ENCODE measurements at places on chromosomes 1 and 21.

DNA sequence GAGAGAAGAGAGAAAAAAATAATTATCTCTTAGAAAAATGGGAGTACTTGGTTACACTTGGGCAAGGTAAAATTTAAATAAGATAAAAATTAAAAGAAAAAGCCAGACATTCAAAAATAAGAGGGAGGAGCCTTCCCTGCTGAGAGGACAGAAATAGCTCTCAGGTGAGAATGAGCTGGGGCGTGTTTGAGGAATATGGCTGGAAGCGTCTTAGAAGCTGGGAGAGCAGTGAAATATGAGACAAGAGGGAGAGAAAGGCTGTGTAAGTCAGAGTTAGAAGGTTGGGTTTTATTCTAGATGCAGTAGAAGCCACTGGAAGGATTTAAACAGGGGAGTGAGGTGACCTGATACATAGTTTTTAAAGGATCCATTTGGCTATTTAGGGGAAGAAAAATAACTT is 154.2 kb upstream of the L1TD1 start:
- DNase-seq = no peak

DNA sequence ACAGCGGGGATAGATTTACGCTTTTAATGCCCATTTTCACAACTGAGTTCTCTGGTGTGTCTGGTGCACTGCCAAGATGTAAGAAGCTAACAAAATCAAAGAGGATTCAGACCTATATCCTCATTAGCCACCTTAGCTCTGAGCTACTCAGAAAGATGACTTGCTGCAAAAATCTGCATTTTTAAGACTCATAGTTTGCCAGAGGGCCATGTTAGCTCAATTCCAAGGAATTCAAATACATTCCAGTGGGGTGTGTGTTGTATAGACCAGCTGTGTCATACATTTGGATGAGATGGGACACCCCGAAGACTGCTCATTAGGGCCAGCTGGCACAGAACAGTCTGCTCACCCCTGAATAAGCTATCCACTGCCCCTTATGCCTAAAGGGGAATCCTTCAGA is 8.9 kb downstream of the DENND2D start:
- DNase-seq = no peak

DNA sequence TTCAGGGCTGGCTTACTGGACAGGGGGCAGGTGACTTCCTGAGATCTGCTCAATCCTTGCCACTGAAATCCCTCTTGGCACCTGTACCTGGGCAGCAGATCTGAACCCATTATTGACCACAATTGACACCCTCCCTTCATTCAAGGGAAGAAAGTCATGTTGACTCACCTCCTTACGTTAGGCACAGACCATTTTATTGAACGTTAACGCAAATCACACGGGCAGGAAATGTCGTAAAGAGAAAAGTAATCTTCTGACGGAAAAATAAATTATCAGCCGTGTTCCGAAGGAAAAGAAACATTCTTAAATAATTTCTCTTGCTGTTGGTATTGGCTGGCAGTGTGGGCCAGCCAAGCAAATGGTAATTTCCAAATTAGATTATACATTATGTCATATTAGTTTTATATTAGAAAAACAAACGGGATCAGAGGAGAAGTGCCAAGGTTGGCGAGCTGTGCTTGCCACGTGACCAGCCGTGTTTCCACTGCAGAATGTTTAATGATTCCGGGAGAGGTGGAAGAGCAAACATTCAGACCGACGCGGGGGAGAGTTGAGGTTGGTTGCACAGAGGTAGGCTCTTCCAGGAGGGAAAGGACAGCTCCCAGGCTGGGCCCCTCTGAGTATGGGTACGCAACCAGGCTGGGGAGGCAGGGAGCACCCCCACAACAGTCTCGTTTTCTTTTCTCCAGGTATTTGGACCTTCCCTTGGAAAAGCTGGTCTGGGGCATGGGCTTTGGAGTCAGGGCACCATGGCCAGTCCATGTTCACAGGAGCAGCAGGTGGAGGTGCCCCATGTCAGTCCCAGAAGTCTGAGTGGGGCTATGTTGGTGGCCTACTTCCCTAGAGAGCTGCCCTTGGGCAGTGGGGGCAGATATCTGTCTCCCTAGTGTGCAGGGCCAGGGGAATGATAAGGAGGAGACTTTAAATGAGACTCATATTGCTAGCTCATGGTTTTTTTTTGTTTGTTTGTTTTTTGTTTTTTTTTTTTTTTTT is 121.1 kb downstream of the FOXD2 start:
- DNase-seq = no peak

DNA sequence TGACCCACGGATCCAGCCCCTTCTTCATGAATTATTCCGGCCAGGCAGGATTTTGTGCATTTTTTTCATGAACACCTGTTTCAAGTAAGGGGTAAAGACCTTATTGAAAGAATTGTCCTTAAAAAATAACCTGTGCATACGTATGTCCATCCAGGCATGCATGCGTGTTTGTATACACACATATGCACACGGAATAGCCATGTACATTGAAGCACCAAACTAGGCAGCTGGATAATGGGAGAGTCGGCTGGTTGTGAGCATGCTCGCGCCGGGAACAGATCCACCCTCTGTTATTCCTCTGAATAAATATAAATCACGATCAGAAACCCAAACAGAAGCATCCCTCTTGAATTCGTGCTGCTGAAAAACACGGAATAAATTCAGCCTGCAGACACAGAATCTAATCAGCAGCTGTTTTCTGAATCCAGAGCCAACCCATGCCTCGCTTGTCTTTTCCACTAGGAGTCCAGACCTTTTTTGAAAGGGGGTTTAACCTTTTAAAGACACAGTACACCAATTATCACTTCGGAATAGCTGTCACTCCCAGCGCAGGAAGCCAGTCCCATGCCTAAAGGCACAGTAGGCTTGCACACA is at the start of gene HIVEP3:
TSS of gene HIVEP3 (minus strand) at position 473 of the 594 bp plus-strand sequence.
- DNase-seq = peak; percentile 23

DNA sequence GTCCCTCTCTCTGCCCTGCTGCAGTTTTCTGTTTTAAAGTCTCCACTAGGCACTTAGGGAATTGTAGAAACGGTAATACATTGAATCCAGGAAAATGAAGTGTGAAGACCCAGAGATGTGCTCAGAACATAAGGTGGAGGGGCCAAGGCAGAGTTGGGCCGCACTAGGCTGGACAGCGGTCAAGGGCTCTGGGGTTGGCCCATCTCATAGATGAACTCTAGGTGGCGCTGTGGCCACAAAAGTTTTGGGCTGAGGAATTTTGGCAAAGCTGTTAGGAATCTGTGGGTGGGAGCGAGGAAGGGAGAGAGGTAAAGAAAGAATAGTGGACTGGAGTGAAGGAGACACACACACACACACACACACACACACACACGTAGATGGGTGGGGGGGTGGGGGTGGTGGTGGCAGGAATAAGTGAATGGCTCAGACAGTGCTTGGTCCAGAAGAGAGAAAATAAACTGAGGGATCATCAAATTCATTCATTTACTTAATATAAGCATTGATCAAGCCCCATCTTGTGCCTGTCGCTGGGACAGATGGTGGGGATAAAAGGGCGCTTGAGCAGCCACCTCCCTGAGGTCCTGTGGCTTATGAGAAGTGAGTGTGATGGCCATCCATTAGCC is 258.5 kb downstream of the TRABD2B start:
- DNase-seq = peak; percentile 46

All from WERI-Rb-1 (cell line).